ENCODE measurements at places on chromosomes 4 and X.

GRCh38 chr4:1050486-1051213, 39.2 kb downstream of the FGFRL1 start:
- no peak for DNase-seq

DNA sequence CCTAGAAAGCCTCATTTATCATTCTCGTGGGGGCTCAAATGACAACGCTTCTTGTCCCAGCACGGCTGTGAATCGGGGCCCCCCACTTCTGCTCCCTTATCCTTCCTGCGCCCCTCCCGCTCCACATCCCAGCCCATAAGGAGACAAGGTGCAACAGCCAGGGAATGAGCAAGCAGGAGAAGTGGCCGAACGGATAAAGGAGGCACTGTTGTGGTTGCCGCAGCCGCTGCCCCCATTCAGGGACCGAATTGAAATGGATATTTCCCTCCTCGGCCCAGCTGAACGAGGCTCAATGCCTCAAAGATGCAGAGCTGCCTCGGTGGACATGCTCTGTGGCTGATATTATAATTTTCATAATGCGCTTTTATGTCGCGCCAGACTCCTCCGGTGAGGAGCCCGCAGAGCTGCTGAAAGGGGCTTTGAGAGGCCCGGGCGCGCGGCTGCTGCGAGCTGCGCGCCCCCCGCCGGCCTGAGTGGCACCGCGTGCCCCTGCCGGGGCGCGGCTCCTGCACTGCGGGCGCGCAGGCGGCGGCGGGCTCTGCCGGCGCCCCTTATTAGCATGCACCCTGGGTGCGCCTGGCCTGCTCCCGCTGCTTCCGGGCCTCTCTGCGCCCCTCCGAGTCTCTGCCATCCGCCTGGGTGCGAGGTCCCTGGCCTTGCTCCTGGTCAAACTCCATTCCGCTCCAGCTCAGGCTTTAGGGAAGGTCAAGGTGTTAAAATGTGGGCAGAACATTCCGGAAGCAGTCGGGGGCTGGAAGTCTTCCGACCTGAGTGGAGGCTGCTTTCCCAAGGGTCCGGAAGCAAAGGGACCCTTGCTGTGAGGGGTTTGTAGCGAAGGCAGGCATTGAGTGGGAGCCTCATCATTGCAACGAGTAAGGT, 68.2 kb upstream of the TMEM33 start:
- DNase-seq, result no peak

- no peak for DNase-seq
Measured at GRCh38 chr4:128334256-128334655, 46.6 kb upstream of the PGRMC2 start.

DNA sequence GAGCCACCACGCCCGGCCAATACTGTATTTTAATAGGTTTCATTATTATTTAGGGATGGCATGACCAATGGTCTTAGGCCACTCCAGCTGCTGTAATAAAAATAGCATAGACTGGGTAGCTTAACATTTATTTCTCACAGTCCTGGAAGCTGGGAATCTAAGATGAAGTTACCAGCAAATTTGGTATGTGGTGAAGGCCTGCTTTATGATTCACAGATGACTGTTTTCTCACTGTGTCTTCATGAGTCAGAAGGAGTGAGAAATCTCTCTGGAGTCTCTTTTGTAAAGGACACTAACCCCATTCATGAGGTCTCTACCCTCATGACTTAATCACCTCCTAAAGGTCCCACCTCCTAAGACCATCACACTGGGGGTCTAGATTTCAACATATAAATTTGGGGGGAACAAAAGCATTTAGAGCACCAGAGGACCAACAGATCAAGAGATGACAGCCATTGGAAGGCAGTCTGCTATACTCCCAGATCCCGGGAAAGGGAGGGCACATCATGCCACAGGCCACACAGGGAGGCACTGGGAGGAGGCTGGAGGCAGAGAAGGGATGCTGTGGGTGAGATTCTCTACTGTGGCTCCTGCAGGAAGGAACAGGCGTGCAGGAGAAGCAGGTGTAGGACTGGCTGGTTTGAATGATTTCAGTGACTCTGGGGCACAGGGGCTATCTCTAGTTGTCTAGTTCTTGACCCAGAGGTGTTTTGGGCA, 335.8 kb upstream of the SFRP2 start:
- DNase-seq, result no peak

GRCh38 chr4:146510942-146511341, 10.8 kb downstream of the SLC10A7 start:
- DNase-seq, result no peak

GRCh38 chr4:122584519-122584918, 36.3 kb downstream of the IL21 start:
- no peak for DNase-seq

DNA sequence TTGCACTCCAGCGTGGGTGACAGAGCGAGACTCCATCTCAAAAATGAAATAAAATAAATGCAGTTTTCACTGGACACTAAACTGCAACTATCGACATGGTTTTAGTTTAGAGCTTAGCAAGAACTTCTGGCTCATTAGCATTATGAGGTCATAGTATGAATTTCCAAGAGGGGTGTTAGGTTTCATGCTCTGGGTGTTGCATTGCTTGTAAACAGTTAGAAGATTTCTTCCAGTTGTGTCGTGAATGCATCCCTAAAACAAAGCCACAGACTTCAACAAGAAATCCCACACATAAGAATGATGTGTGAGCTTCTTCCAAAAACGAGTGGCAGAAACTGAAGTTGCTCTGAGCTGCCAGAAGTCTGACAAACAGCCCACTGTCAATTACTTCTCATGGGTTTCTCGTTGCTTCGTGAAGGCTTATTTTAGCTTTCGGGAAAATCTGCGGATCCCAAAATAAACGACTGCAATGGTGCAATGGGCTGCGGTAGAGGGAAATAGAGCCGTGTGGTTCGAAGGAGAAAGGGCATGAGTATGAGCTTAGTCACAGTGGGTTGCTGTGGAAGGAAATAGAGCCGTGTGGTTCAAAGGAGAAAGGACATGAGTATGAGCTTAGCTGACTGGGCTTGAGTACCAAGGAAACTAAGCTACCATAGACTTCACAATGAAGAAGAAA, 354.9 kb downstream of the DHRSX start:
- DNase-seq, result no peak

GRCh38 chr4:56086561-56086960, 137.8 kb downstream of the CEP135 start:
- no peak for DNase-seq

DNA sequence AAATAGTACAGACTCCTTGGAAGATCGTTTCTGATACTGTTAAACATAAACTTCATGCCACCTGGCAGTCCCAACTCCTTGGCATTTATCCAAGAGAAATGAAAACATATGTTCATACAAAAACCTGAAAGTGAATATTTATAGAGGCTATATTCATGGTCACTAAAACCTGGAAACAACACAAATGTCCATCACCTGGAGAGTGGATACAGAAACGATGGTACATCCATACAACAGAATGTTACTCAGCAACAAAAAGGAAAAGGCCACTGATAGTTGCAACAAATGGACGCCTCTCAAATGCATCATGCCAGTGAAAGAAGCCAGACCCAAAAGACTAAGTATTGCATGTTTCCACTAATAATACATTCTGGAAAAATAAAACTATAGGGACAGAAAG, 34.0 kb upstream of the SORBS2 start:
- DNase-seq, result no peak

DNA sequence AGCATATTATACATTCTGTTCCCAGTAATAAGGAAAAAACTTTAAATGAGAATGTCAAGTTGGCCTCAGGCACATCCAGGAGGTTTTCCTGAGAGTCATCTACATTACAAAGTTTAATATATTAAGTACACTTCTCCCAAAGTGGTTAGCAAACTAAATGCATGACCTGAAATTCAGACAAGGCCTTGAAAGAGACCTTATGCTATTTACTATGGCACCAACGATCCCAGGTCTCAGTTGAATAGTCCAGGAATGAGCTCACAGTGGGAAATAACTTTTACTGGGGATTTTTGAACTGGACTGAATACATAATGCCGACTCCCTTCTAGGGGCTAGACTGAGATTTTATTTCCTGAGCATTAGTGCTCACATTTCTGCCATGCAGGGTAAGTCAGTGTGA, 1577.5 kb upstream of the PCDH7 start:
- DNase-seq, result no peak

- DNase-seq, result no peak
Measured at GRCh38 chr4:25421816-25422525, 44.9 kb downstream of the ANAPC4 start.

GRCh38 chr4:178941975-178942374, 1499.7 kb upstream of the AGA start:
- no peak for DNase-seq

DNA sequence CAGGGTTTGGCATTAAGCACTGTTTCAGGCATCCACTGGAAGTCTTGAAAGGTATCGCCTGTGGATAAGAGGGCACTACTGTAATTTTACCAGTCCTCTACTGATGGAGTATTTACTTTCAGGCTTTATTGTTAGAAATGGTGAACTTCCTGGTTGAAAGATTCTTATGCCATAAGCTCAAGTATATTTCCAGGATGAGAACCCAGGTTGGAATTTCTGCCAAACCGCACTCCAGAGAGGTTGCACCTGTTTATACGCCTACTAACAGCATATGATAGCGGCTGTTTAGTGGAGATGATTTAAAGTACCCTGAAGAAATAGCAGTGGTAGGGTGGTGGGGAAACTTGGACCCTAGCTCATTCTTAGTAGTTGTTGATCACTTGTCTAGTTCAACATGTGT, 9.9 kb downstream of the FNIP2 start:
- no peak for DNase-seq

GRCh38 chrX:23373129-23373804, 38.6 kb downstream of the PTCHD1 start:
- DNase-seq, result no peak

DNA sequence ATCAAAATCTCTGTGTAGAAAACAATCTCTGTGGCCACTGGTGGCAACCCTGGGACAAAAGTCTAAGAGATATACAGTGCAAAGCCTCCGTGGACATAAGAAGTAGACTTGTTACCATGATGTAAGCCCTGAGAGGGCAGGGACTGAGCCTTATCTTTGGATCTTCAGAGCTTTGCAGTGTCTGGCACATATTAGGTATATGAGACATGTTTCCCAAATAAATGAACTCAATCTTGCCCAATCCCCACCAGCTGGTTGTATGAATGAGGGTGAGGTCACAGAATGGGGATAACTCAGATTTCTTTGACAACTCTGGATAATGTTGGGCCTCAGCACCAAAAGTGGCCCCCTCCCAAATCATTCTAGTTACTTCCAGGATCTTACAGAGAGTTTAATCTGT, 511.4 kb upstream of the DIPK2B start:
- no peak for DNase-seq

- DNase-seq, result no peak
Measured at GRCh38 chrX:12411831-12412230, 273.6 kb downstream of the FRMPD4 start.

DNA sequence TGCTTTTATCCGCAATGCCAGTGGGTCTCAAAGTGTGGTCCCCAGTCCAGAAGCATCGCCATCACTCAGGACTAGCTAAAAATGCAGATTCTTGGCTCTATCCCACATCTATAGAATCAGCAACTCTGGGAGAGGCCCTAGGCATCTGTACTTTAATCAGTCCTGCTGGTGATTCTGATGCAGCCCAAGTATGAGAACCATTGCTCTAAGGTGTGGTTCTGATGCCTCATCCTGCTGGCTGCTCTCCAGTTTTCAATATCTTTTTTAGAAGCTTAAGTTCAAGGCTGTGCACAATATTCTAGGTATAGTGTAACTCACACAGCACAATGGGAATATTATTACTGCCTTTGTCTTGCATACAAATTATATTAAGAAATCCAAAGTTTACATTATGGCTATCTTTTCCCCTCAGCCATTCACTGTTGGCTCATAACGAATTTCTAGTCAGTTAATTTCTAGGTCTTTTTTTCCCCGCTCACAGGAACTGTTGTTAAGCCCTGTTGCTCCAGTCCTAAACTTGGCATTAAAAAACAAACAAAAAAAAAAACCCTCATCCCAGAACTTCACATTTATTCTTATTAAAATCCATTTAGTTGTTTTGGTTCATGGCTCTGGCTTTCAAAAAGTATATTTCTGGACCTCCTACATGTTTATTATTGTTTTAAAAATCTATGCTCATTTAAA, 109.1 kb downstream of the PHEX start:
- no peak for DNase-seq

- no peak for DNase-seq
Measured at GRCh38 chr4:66071911-66072310, 401.6 kb upstream of the EPHA5 start.

- no peak for DNase-seq
Measured at GRCh38 chr4:182914357-182914756, 2.8 kb downstream of the DCTD start.

- DNase-seq, result peak; percentile 43
Measured at GRCh38 chr4:77600521-77601451, 4.8 kb upstream of the CXCL13 start.

GRCh38 chr4:72975488-72975784, 94.1 kb downstream of the COX18 start:
- DNase-seq, result no peak

- no peak for DNase-seq
Measured at GRCh38 chr4:177204126-177204525, 105.5 kb upstream of the NEIL3 start.

GRCh38 chr4:147821555-147821954, 89.7 kb downstream of the ARHGAP10 start:
- DNase-seq, result no peak

DNA sequence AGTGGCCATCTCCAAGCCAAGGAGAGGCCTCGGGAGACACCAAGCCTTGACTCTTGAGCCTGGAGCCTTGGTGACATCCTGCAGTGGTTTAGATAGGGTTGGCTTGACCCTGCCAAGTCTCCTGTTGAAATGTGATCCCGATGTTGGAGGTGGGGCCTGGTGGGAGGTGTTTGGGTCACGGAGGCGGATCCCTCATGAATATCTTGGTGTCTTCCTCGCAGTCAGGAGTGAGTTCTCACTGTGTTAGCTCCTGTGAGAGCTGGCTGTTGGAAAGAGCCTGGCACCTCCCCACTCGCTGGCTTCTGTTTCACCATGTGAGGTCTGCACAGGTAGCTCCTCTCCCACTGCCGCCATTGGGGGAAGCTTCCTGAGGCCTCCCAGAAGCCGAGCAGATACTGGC, 38.8 kb downstream of the ADRA2C start:
- no peak for DNase-seq

GRCh38 chr4:102007959-102008425, 217.5 kb downstream of the BANK1 start:
- no peak for DNase-seq

DNA sequence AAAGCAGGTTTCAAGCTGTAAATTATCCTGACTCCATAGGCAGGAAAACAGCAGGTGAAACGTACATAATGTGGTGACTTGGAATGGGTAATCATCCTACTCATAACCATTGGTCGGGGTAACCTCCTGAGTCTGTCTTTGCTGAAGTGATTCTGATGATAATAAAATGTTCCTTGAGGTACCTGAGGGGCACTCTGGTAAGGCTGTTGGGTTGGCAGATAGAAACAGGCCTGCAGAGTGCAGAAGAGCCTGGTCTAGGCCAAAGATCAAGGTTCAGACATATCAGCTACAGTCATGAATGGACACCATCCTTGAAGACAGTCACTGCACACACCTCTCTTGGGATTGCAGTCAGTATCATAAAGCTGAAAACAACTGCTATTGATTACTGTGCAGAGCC, 174.7 kb upstream of the RPL34 start:
- no peak for DNase-seq

Measured in activated CD4-positive, alpha-beta T cell treated with anti-CD3 and anti-CD28 coated beads, Interleukin-2, amount 50 U/mL, for 48 hours (primary cell).